DMS153 (cell line): ENCODE measurements at places on chromosomes 2 and 18.

- DNase-seq: no peak
These were observed 37.3 kb upstream of the ACAA2 start for GRCh38 chr18:49850636-49851035.

- no peak for DNase-seq
These were observed 141.5 kb upstream of the HAAO start for GRCh38 chr2:42933824-42934254.

DNA sequence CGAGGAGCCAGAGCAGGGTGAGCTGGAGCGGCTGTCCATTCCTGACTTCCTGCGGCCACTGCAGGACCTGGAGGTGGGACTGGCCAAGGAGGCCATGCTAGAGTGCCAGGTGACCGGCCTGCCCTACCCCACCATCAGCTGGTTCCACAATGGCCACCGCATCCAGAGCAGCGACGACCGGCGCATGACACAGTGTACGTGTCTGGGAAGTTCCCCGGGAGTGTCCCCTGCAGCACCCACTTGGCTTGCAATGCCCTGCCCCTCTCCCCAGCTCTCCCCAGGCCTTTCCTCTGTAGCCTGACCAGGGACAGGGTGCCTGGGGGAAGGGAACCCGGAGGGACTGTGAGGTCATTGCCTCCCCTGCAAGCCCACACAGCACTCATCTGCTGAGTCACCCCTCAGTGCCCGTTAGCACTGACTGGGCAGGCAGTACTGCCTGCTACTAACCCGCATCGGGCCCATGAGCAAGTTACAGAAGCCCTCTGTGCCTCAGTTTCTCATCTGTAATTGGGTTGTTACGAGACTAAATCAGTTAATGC lies 29.4 kb upstream of the GMPPA start:
- no peak for DNase-seq

DNA sequence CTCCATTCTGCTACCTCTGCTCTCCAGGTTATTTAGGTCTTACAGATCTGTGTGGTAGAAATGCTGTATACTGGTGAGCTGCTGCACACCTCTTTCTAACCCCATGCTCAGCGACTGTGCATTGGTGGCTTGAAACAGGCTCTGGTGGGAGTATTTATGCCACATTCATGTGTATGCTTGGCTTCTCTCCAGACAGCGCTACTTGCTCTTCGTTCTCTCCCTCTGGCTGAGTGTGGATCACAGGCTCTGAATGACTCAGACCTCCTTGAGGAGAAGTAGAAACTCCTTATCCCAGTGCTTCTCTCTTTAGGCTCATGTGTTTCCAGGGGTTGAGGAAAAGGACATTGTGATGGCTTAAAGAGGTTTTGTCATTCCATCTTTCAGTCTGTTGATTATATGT lies 54.9 kb downstream of the FHOD3 start:
- DNase-seq: no peak

DNA sequence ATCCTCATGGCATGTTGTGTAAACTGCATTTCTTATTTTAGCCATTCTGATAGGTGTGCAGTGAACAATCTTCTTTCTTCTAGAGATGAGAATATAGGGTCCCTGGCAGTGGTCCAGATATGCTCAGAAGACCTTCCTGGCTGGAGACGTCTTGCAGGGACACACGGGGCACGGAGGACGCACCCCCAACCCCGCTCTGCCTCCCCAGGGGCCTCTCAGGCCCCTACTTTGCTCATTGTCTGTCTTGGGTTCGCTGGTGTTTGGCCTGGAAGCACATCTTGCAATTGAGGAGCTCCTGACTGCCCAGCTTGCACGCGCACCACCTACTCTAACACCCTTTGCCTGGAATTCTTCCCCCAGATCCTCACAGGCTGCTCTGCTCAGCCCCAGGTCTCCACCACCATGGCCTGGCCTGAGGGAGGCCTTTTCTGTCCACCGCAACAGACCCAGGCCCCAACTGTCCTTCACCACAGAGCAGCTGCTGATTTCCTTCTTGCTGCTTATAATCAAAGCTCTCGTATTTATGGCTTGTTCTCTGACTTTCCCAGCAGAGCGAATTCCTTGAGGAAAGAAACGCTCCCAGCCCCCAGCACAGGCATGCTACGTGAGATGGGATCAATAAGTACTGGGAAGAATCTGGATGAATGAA lies 295.9 kb upstream of the HDAC4 start:
- no peak for DNase-seq

DNA sequence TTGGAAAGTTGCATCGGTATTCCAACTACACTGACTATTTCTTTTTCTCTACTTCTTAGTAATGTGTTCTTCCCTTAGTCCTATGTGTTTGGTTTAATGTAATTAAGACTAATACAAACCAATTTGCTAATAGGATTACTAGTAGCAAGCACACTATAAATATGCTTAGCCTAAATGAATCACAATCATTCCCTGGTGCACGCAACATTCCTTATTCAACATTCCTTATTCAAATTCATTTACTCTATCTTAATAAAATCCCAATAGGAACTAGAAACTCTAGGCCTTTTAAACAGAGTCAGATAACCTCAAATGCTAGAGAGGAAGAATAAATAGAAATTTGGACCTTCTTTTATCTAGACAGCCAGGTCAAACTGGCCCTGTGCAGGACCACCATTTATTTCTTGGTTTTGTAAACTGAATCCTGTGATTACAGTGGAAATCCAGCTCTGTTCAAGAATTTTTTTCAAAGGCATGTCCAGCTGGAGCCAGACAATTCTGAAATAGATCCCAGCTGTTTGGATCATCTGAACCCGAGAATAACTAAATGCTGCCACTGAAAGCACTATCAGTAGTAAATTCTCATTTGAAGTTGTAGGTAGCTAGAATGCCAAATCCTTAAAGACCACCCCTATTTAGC lies 103.1 kb downstream of the PPP1R1C start:
- no peak for DNase-seq
